T-helper 2 cell (primary cell): ENCODE measurements at places on chromosomes 13 and 19.

- no peak for DNase-seq
Observed at GRCh38 chr19:43575955-43576878, 616 bp downstream of the PINLYP start.

DNA sequence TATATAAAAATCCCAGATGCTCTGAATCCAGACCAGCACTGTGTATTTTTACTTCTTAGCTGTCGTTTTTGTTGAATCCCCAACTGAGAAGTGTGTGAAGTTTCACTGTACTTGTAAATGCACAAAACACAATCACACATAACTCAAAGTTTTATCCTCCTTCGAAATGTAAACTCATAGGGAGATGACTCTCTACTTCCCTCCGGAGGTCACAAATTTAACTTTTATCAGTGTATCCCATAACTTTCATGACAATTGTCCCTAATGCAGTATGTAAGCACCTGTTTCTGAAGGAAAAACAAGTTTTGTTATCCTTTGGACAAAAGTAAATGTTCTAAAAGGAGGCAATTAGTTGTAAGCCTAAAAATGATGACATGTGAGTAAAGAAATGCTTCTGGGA is 665.0 kb upstream of the SLITRK6 start:
- no peak for DNase-seq

DNA sequence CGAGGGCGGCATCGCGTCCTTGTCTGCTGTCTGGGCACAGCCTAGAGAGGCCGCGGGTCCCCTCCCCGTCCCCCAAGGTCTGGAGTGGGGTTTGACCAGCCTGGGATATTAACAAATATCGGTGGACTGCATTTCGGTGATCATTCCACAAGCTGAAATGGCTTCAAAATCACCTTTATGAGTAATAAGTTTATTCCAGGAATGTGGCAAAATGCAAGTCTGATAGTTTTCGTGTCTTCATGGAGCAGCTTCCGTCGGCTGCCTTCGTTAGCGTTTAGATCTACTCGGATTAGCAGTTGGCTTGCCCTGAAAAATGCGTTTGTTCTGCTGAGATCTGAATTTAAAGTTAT is 1.1 kb upstream of the GJA3 start:
- DNase-seq: no peak

DNA sequence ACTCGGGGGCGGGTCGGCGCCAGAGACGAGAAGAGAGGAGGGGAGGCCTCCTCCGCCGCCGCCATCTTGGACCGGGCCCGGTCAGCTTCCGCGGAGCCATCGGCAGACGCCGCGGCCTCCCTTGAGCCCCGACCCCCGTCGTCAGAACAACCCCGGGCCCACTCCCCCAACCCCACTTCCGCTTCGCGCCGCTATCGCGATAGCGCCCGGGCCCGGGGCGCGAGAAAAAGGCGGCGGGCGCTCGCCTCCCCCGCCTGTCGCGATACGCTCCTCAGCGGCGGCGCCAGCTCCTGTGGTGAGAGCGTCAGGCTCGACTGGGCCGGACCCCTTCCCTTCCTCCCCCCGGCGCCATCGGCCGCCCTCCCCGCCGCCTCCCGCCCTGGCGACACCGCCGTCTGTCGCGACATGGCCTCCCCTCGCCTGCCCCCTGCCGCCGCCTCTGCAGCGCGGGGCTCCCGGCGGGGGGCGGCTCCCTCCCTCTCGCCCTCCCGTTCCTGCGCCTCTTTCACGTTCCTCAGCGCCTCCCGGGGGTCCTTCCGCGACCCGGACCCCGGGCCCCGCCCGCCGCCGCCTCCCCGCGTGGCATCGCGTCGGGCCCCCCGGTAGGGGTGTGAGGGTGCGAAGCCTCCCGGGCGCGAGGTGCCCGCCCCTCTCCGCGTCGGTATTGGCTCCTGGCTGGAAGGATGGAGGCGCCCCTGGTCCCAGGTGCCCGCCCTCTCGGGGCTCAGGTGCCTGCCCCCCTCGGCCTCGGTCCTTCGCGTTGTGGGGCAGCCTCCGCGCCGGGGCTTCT is at the start of gene CNOT3:
Gene CNOT3 (plus strand): TSS at position 64 of the 790 bp plus-strand sequence. CDS start 5,217 bp downstream, outside the sequence.
- DNase-seq: peak; percentile 39

DNA sequence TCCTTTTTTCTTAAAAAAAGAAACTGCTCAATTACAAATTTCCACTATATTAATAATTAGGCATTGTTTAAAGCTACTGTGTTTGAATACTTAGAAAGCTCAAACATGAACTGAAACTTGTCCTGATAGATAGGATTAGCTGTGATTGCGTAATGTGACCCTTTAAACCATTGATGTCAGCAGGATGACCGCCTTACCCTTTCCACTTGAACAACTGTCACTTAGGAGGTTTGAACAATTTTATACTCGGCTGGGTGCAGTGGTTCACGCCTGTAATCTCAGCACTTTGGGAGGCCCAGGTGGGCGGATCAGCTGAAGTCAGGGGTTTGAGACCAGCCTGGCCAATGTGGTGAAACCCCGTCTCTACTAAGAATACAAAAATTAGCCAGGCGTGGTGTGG is 2.9 kb downstream of the LAMP1 start:
- DNase-seq: no peak

- no peak for DNase-seq
Observed at GRCh38 chr13:49183672-49184325, 36.3 kb upstream of the MLNR start.

- no peak for DNase-seq
Observed at GRCh38 chr13:110916301-110917142, 1.7 kb upstream of the ANKRD10 start.

DNA sequence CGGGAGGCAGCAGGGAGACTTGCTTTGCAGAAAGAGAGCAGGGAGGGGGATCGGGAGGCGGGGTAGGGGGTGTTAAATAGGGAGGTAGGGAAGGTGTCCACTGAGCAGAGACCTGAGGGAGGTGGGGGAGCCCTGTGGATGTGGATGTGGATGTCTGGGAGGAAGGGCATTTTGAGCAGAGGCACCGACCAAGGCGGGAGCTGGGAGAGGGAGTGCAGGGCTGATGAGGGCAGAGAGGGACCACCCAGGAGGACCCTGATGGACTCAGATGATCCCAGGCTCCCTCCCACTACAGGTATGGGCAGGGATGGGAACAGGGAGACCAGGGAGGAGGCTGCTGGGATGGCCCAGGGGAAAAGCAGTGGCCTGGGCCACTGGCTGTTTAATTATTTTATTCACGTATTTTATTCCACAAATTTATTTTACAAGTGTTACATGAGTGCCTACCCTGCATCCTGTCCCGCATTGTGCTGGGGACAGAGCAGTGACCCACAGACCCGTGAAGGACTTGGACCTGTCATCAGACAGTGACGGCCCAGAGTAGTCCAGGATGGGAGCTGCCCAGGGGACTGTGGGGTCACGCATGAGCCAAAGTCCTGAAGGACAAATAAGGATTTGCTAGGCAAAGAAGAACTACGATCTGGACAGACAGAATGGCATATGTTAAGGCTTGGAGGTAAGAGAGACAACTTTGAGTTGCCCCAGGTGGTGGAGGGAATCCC is 5.3 kb downstream of the GRAMD1A start:
- no peak for DNase-seq

DNA sequence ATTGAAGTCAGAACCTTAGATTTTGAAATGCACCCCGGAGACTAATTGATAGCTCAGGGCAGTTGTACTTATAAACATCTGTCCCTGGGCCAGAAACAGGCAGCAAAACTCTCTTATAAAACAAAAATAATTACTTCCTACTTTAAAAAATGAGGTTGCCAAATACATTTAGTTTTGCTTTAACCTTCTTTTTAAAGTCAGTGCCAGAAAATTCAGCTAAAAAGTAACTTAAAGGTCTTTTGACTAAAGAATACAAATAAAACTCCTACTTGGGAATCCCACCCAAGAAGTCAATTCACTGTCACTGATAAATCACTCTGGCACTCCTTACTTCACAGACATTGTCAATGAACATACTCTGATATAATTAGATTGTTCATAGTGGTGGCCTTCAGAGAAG is 60.7 kb downstream of the DOCK9 start:
- no peak for DNase-seq

DNA sequence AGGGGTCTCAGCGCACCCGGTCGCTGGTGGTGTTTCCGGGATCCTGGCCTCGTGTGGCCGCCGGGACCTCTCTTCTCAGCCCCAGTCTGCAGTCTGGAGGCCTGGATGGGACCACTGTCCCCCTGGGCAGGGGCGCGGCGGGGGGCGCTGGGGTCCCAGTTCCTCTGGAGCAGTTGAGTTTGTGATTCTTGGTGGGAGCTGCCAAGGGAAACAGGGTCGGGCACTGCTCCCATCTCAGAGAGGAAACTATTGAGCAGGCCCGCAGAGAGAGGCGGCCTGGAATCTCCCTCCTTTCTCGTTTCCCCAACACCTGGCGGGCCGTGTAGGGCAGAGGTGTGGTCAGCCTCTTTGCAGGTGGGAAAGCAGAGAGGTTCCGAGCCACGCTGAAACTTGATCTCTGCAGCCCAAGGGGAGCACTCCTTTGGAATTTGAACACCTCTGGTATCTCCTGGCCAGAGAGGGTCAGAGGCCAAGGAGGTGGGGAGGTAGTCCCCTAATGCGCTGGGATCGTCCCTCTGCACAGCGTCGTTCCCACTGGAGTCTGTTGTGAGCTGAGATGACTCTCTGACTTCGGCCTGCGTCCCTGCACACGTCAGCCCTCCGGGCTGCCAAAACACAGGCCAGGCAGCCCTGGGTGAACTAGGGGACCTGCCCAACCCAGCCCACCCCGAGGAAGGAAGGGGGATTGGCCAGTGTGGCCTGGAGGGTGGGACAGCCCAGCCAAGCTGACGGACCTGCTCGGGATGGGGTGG is 741 bp downstream of the PLEKHF1 start:
- DNase-seq: no peak

GRCh38 chr19:9058905-9059667 is 27.8 kb upstream of the OR1M1 start:
- no peak for DNase-seq

DNA sequence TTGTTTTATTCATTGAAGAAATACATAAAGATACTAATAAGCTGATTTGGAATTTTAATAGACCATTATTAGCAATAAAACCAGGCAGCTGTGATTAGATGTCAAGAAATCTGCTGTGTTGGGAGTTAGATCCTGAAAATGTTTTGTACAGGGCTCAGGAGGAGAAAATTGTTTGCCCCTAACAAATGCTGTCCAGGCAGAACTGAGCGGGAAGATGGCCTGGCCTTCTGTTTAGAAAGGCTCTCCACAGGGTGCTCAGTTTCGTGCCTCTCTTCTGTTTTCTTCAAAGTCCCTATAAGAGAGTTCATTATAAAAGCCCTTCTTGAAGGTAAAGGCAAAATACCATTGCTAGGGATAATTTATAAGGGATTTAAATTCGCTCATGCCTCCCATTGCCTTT is 64.1 kb downstream of the ERCC5 start:
- DNase-seq: no peak

DNA sequence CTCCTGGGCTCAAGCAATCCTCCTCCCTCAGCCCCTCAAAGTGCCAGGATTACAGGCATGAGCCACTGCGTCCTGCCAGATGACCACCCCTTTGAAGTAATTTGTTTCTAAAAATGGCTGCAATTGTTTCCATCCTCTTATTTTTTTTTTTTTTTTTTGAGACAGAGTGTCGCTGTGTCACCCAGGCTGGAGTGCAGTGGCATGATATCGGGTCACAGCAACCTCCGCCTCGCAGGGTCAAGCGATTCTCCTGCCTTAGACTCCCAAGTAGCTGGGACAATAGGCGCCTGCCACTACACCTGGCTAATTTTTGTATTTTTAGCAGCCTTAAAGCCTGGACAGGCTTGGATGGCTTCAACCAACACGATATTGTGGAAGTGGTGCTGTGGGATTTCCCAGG is 22.3 kb upstream of the DPP9 start:
- no peak for DNase-seq

GRCh38 chr19:20039203-20039723 is at the start of gene ZNF682:
Gene ZNF682 (minus strand): TSS chr19:20039505. CDS start chr19:20039345, 160 bp downstream.
- peak; percentile 87 for DNase-seq

DNA sequence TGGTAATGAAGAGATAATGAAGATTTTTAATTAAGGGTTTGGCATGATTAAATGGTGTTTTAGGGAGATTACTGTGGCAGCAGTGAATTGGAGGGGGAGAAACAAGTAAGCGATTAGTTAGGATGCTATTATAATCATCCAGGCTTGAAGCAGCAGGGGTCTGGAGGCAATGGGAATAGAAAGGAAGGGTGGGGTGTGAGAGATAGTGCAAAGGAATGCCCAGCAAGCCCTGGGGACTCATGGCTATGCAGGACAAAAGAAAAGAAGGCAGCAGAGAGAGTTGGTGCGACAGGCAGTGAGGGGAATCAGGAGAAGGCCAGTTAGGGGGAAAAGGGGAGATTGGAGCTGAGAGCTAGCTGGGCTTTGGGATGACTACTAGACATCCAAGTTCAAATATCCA is 34.5 kb downstream of the SOX21 start:
- no peak for DNase-seq

GRCh38 chr19:800360-801029 is 3.2 kb downstream of the PTBP1 start:
- no peak for DNase-seq
